Placental pericyte (primary cell): ENCODE measurements at places on chromosomes 16 and 17. TPM values are rescaled to one million over a fixed set of nuclear protein-coding genes. Genes with fewer than 3 reads are reported as not detected.

Gene AGRP
- not detected in 2 replicates for total RNA-seq

Gene KRT31
- total RNA-seq = not detected in 2 replicates

Gene DHRS7C
- total RNA-seq = not detected in 2 replicates

Gene SDK2
- total RNA-seq = under 0.01 and 0.14 TPM in 2 replicates

Gene ALKBH5
- total RNA-seq = 103 and 168 TPM in 2 replicates

Gene CFAP97D1
- total RNA-seq = under 0.01 TPM in 1 of 2 replicates, not detected in the other
